ENCODE measurements at places on chromosomes 1 and 21.

- no peak for DNase-seq
Measured at GRCh38 chr1:36172983-36173382, 17.0 kb downstream of the MAP7D1 start.

DNA sequence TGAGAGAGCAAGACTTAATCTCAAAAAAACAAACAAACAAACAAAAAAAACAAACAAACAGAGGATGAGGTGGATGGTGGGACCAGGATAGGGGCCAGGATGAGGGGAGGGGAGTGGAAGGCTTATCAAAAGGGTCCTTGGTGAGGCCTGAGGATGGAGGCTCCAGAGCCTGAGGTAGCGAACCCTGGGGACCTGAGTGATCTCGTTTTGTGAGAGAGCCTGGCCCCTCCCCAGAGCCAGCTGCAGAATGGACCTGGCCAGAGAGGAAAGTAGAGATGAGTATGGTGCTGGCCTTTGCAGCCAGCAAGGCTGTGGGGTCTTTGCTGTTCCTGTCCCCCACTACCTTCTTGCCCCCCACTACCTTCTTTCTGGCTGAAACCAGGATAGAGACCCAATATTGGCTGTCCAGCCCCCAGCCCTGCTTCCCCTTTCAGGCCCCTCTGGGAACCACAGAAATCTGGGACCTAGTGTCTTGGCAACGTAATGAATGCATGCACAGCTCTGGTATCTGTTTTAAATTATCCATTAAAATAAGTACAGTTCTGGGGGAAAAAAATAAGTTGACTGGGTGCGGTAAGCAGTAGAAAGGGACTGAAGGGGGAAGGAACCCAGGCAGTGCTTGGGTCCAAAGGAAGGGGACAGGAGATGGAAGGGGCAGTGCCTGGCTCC lies 1.1 kb upstream of the LMNA start:
- no peak for DNase-seq

- DNase-seq: no peak
Measured at GRCh38 chr1:3279182-3279470, 175.3 kb upstream of the ARHGEF16 start.

GRCh38 chr21:39523399-39523798 lies 71.6 kb downstream of the SH3BGR start:
- DNase-seq: no peak

GRCh38 chr1:20634065-20634593 lies 871 bp downstream of the PINK1 start:
- peak; percentile 32 for DNase-seq

DNA sequence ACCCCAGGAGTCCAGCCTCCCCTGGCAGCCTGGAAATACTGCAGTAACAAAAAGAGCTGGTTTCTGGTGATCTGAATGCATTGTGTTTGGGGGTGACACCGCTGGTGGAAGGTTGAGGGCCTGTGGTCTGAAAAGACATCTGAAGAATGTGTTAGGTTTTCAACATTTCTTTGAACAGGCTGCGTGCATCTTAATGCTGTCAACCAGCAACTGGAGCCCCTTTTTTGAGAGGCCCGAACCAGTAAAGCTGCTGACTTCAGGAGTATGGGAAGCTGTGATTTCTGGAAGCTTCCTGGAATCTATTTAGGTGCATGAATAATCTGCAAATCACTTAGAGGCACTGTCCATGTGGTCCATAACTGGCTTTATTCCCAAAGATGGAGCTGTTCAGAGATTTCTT lies 17.0 kb downstream of the ATP5PO start:
- no peak for DNase-seq

DNA sequence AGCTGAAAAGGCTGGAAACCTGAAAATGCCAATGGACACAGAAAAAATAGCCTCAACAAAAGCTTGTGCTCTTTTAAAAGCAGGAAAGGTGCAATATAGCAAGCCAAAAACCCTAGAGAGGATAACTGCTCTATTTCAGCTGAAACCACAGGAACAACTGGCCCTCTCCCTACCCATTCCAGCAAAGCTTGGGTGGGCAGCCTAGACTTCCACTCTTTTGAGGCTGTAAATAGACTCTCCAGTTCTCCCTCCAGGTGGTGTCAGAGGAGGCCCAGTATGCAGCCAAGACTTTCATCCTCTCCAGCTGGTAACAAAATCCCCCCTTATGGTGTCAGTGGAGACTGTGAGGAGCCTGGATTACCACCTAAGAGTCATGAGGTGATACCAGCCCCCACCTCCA lies 206.9 kb upstream of the PLD5 start:
- no peak for DNase-seq
